ENCODE measurements at places on chromosomes 5 and 9.
A peak's percentile ranks its signal among the peaks of the same experiment; 100 is the strongest.

DNA sequence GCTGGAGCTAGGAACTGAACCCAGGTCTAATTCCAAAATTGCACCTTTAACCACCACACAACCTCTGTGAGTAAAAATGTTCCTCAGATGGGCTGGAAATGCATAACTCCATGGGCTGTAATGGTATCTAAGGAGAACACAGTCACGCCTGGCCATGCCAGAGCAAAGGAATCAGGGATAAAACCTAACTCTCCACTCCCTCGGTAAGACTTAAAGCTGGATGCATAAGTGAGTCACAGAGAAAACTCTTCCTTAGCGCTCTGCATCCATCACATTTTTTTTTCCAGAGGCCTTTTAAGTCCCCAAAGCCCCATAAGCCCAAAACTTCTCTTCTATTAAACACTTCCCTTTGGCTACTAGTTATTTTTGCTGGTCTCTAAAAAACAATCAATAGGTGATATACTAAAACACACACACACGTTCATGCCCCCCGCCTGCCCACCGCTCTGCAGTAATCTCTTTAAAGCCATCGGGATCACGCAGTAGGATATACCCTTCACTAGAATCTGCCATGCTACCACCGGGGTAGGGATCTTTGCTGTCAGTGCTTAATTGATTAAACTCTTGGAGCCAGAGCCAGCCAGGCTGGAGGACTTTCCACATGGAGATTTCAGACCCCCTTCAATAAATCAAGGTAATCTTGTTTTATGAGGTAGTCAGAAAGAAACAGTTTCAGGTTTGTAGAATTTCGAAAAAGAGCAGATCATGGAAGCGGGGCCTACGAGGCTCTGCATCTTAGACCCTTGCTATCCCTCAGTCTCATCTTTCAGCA, 212.9 kb downstream of the MAPKAP1 start:
- no peak for DNase-seq

GRCh38 chr9:131810351-131811170, 70.7 kb upstream of the RAPGEF1 start:
- no peak for DNase-seq

- DNase-seq: no peak
Observed at GRCh38 chr9:126456441-126457174, 130.0 kb downstream of the MVB12B start.

- no peak for DNase-seq
Observed at GRCh38 chr5:69213513-69214215, 21.0 kb upstream of the CDK7 start.

DNA sequence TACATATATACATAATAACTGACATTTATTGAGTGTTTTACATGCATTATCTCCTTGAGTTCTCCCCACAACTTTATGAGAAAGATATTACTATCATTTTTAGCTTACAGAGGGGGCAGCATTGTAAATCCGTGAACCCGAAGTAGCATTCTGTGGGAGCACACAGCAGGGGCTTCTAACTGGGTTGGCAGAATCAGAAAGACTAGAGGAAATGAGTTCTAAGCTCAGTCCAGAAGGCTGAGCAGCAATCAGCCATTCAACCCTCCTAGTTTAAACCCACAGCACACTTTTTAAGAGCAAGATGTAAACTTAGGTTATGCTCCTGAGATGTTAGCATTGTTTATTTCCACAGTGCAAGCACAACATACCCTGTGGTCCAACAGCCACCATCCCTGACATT, 177.2 kb downstream of the TMEM38B start:
- no peak for DNase-seq

DNA sequence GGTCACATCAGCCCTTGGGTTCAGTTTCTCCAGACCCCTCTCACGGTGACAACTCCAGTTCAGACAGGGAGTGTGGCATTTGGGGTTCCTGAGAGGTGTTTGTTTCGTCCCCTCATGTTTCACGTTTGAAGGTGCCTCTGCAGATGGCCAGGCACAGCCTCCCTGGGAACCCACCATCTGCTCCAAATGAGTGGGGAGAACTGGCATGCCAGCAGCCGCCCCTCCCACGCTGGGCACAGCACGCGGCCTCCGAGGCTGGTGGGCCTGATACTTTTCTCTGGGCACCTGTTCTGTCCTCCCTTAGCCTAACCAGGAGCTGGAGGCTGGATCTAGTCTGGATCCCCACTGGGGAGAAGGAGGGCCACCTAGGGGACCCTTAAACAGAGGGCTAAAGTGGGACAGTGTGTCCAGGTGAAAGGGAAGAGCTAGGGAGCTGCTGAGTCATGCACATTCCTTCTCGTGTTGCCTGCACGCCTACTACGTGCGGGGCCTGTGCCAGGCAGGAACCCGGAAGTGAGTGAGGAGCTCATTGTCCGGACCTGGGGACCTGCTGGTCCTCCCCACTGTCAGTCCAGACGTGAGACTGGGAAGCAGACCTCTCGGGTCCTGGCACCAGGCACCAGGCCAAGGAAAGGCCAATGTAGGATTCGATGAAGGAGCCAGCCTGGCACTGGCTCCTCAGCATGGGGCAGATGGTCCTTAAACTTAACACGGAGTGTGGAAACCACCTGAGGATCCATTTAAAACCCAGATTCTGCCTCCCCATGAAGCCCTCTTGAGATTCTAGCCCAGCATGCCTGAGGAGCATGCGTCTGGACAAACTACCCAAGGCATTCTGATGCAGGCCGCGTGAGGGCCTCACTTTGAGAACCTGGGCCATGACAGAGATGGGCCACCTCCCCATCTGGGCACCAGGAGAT, 11.7 kb downstream of the DNM1 start:
- DNase-seq: no peak

GRCh38 chr5:108869066-108869465, 121.4 kb downstream of the FER start:
- no peak for DNase-seq

DNA sequence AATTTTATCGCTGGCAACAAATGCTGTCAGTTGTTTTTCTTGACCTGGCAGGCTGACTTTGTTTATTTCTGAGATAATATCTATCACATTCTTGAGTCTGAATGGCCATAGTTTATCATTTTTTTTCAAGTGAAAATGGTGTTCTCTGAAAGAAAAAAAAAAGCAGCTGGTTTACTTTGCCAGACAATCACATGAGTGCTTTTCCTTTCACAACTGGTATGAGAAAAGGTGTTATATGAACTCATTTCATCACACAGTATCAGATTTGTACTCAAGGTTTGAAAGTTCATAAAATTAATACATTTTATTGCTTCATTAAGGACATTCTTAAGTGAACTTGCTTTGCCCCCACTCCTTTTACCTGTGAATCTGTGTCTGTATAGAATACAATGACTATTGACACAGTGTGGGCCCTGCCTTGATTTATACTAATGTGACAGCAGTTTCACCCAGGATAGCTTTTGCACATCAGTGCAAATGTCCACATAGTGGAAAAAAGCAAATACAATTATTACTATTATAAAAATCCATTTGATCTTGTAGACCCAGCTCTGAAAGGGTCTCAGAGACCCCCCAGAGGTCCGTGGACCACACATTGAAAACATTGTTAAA, 33.1 kb upstream of the PRLR start:
- DNase-seq: no peak

- DNase-seq: no peak
Observed at GRCh38 chr5:133120156-133120750, 68.4 kb downstream of the HSPA4 start.

DNA sequence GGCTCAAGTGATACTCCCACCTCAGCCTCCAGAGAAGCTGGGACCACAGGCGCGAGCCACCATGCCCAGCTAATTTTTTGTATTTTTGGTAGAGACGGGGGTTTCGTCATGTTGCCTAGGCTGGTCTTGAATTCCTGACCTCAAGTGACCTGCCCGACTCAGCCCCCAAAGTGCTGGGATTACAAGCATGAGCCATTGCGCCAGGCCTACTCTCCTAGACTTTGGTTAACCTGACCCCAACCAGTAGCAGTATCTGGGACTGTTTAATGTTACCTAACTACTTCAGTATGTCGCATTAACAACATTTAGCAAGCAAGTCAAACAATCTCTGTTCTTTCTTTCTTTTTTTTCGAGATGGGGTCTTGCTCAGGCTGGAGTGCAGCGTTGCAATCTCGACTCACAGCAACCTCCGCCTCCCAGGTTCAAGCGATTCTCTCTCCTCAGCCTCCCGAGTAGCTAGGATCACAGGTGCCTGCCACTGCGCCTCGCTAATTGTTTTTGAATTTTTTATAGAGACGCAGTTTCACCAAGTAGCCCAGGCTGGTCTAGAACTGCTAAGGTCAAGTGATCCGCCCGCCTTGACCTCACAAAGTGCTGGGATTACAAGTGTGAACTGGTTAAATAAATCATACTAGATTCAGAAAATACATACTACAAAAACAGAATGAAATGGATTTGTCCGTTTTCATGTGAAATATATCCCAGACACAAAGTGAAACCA, 2.0 kb downstream of the AK3 start:
- DNase-seq: no peak

DNA sequence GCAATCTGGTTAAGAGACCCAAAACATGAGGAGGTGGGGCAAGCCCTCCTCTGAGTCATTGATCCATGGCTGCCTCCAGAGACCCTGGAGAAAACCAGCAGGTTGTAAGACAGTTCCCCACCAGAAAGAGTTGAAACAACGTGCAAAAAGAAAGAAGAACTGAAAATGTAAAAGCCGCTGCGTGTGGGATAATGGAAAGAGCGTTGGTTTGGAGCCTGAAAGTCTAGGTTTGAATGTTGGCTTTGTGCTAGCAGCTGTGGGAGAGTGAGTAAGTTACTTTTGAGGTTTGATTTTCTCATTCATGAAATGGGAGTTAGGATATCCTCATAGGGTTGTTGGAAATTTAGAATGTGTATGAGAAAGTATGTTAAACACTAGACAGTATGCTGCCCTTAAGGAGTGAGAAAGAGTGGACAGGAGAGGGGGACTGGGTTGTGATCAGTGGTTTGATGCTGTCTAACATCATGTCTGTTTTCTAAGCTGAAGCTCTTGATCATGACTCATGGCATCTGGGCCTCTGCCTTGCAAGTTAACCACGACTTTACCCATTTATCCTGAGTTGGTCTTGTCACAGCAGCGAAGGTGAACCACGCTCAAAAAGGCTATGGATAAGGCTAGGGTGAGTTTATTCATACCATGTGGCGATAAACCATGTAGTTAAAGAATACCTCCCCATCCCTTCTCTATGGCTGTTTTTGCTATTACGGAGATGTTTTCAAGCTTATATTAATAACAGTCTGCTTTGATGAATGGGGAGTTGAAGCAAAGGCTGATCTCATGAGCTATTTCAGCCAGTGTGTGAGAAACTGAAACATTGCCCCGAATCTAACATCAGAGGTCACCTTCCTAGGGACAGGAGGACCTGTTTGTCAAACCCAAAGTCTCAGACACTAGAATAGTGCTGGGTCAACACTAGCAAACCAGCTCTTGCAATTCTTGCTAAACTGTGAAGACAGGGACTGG, 41.3 kb downstream of the ZNF366 start:
- DNase-seq: peak; percentile 21

- DNase-seq: no peak
Observed at GRCh38 chr5:149452007-149452664, 73.0 kb upstream of the IL17B start.

GRCh38 chr5:54619731-54620130, 102.2 kb downstream of the SNX18 start:
- no peak for DNase-seq

DNA sequence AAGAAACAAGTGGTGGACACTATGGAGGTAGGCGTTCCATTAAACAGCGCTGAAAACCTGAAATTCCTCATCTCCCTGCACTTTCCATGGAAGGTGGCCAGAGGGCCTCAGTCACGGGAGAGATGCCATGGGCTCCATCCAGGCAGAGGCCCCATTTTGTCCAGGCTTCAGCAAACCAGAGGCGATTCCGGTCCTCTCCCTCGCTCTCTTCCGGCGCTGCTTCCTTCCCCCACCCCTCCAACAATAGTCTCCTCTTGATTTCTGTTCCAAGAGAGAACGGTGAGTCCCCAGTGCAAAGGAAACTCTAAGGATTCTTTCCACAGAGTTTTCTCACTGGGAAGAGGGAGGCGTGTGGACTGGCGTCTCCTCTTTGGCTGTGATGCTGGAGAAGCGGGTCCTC, 7.5 kb downstream of the ZNF366 start:
- no peak for DNase-seq

- DNase-seq: no peak
Observed at GRCh38 chr9:38278931-38279679, 113.4 kb upstream of the ALDH1B1 start.

- DNase-seq: no peak
Observed at GRCh38 chr5:165282491-165282890, 1777.1 kb downstream of the MAT2B start.

DNA sequence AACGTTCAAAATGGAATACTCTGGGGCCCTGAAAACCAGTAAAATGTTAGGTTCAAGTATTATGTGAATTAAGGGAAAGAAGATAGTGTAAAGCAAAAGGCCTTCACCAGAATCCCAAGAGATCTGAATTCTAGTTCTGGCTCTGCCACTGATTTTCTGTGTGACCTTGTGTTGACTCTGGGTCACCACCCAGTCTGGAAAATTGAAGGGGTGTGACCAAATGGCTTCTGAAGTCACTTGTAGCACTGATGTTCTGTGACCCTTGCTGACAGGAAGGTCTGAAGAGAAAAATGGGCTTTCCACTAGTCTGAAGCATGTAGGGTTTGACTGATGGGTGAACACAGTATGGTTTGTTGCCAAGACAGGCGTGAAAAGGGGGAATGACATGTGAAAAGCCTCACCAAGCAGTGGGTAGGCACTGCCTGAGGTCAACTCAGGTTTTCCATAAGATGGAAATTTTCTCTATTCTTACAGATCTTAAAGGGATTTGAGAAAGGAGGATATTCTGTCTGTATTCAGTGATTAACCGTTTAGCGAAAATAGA, 33.1 kb downstream of the ANP32B start:
- no peak for DNase-seq

- DNase-seq: no peak
Observed at GRCh38 chr5:30765706-30766105, 427.8 kb upstream of the CDH6 start.

- DNase-seq: no peak
Observed at GRCh38 chr9:78316166-78316892, 19.4 kb downstream of the PSAT1 start.

DNA sequence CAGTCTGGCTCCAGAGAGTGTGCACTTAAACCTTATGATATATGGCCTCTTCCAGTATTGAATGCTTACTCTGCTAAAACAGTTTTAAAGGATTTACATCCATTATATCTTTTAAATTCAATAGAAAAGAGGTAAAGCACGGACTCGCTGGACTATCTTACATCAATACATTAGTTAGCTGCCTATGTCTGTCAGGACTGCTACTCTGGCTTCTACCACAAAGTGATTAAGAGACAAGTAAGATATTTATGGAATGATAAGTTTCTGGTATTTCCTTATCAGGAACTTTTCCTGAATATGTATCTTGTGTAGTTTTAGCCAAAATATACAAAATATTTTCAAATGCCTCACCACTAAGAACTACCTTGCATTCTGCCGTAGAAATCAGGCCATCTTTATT, 295.1 kb downstream of the ISL1 start:
- DNase-seq: no peak

GRCh38 chr5:67133217-67133616, 63.4 kb downstream of the CD180 start:
- no peak for DNase-seq

GRCh38 chr5:119341452-119342349, 14.1 kb upstream of the TNFAIP8 start:
- DNase-seq: no peak
